Bone marrow (tissue), 2 donors: ENCODE measurements at places on chromosomes 6 and 20.

DNA sequence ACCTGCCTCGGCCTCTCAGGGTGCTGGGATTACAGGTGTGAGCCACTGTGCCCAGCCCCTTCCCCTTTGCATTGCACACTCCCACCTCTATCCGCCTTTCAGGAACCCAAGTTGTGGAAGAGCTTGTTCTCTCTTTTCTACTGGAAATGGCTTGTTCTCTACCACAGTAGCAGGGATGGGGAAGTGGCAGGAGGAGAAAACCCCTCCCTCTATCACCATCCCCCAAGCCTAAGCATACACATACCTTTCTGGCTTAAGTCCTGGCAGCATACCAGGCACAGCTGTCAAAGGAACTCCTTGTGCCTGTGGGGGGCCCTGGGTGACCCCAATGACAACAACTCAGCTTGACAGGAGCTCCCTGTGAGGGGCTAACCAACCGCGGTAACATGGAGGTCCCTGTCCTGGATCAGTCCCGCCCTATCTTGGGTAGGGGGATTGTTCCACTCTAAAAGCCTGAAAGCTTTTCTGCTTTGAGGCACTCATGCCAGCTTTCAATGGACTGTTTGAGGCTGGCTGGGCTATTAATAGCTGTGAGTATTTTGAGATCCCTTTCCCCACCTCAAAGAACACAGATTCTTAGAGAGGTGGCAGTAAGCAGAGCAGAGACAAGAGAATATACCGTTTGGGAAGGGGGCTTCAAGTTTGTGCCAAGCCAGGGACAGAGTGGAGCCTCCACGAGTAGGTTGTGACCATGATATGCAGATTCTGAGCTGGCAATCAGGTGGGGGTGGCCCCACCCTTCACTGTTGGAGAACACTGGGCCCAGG, 2.3 kb downstream of the KLHDC3 start:
- no peak for DNase-seq

- no peak for DNase-seq
Observed at GRCh38 chr6:53101006-53101405, 35.8 kb downstream of the FBXO9 start.

DNA sequence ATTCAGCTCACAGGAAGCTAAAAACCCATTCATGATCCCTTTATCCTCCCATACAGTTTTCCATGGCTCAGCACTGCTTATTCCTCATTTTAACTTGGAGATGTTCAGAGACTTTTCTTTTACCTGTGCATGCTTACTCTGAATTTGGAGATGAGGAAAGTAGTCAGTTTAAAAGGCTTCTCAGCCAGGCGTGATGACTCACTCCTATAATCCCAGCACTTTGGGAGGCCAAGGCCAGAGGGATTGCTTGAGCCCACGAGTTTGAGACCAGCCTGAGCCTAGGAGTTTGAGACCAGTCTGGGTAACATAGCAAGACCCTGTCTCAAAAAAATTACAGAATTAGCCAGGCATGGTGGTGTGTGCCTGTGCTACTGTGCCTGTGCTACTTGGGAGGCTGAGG, 30.3 kb upstream of the TMEM217 start:
- no peak for DNase-seq

GRCh38 chr6:137715589-137716045, 151.4 kb upstream of the TNFAIP3 start:
- no peak for DNase-seq

DNA sequence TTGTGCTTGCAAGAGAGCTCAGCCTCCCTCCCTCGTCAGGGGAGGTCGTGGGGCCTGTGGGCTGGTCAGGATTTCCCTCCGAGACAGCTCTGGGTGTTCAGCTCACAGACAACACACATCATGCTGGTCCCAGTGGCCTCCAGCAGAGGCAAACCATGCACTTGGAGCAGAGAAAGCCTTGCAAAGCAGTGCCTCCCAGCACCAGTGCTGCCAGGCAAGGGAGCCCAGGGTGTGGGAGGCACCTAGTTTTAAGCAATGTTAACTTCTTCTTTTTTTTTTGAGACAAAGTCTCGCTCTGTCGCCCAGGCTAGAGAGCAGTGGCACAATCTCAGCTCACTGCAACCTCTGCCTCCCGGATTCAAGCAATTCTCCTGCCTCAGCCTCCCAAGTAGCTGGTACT, 34.0 kb upstream of the INSM1 start:
- no peak for DNase-seq

GRCh38 chr20:62134735-62135231, 8.4 kb downstream of the PSMA7 start:
- DNase-seq, result no peak

GRCh38 chr20:5656126-5656525, 94.1 kb upstream of the SHLD1 start:
- DNase-seq, result no peak

GRCh38 chr6:13011612-13012146, 295.1 kb downstream of the PHACTR1 start:
- DNase-seq, result no peak

DNA sequence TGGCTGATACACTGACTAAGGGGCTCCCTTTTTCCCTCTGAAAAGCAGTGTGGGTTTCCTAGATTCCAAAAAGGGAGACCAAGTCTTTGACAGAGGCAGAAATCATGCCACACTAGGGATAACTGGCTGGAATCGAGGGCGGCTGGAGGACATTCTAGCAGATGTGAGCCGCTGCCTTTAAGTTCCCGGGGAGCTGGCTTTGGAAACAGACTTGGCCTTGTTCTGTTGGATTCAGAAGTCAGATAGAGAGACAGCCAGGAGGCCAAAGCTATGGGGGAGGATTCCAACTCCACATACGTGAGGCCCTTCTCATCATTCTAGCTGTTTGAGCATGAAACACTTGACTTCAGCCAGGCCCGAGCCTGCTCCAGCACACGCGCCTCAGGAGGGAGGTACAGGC, 109.9 kb upstream of the FOXC1 start:
- no peak for DNase-seq

GRCh38 chr6:140732991-140733390, 1358.5 kb upstream of the CITED2 start:
- DNase-seq, result no peak

DNA sequence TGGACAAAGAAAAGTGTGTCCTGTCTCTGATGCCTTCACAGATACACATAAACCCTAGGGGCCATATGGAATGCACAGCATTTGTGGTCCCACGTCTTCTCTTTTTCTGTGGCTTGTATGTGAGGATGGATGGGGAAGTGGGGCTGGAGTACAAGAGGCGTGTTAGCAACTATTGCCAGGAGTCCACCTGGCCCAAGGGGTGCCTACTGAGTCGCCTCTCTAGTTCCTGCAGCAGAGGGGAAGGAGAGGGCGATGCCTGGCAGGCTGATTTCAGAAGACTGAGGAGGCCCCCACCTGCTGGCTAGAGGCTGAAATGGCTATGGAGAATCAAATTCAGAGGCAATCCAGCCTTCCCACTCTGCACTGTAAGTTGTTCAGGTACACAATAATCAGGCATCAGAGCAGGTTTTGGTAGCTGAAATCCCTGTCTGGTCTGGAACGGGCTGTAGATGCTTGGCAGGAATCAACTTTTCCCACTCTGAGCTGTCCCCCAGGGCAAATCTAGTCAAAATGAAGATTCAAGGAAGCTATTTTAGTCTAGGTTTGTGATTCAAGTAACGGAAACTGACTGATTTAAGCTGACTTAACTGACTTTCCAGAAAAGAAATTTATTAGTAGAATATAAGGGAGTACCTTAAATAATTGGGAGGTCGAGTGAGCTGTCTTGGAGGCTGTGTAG, 14.9 kb upstream of the PPARD start:
- no peak for DNase-seq

- no peak for DNase-seq
Observed at GRCh38 chr20:8474027-8474668, 342.1 kb downstream of the PLCB1 start.

DNA sequence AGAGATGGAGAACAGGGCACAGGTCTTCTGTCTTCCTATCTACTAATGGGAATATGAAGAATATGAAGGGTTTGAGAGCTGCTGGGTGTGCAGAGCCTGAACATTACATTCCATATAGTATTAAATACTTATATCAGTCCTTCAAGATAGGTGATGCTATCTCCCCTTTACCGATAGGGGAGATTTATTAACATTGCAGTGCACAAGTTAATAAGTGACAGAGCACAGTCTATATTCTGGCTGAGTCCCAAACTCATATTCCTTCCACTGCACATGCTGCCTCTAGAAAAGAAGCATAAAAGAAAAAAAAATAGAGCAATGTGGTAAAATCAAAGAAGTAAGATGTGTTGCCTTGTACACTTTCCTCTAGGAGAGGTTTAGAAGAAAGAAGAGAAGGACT, 18.5 kb upstream of the KIAA0408 start:
- DNase-seq, result no peak

- no peak for DNase-seq
Observed at GRCh38 chr6:62354261-62354660, 68.2 kb upstream of the KHDRBS2 start.

GRCh38 chr20:46206025-46206424, 87.9 kb downstream of the CD40 start:
- DNase-seq, result peak; percentile 36

GRCh38 chr6:105608711-105609374, 206.0 kb upstream of the PREP start:
- DNase-seq, result no peak

DNA sequence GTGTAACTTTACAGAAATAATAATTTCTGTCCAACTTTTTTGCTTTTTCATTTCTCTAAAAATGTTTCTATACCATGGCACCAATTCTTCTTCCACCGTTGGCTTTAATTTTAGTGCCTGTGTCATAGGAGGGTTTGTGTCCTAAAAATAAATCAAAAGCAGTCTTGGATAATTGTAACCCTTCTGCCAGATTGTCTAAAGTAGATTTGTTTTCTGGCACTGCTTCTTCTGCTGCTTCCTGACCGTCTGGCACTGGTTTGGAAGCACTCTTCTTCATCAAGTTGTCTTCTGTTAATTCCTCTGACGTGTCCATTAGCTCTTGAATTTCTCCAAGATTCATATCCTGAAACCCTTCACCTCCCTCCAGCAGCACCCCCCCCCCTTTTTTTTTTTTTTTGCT, 33.1 kb downstream of the SCAF8 start:
- DNase-seq, result no peak

DNA sequence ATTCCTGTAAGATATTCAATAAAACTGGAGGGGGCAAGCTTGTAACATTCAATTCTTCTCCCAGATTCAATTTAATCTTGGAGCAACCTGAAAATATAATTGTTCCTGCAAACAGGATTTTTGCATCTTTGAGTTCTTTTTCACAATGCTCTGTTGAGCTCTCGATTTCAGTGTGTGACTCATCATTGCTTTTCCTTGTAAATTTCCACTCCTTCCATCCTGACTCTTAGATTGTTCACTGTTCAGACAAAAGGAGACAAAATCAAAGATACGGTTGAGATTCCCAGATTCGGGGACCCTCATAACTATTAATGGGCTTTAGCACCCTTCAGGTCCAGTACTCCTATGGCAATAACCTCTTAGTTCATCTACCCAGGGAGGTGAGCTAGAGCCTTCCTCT, 571.9 kb upstream of the CHD6 start:
- DNase-seq, result no peak

DNA sequence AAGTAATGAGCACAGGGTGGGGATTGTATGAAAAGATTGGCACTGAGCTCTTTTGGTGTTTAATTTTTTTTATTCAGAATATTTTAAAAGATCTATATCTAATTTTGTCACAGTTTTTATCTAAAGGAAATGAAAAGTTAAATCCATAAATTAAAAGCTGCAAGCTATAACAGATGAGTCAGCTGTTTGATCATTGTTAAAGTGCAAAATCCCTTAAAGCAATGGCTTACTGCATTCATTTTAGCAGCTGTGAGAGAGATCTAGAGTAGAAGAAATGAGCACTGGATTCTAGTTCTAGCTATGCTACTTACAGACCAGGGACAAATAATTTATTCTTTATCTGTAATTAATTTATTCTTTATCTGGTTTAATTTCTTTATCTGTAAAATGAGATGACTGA, 245.9 kb downstream of the CD109 start:
- DNase-seq, result no peak

DNA sequence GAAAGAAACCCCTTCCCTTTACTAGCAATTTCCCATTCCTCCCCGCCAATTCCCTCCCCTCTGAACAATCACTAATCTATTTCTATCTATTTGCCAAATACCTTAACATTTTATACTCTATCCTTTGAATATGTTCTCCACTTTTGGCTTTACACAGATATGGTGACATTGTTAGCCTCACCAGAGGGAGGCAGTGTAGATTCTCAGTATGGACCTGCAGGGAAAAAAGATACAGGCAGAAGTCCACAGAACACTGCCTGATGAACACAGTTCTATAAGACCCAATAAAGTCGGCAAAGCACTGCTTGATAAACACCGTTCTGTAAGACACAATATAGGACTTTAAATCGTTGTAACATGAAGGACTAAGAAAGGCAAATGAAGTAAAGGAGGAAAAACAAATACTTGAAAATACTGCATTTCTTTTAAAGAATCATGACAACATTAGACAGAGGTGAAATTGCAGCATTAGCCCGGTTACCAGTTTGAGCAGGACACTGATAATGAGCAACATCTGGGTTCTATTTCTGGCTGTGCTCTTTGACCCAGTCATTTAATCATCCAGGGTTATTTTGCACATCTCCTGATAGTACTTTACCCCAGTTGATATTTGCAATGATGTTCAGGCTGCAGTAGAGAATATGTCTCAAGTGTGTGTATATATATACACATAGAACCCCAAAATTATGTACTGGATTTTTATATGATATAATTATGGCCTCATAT, 296.8 kb downstream of the UTRN start:
- DNase-seq, result no peak

- no peak for DNase-seq
Observed at GRCh38 chr6:131136021-131136786, 937 bp downstream of the AKAP7 start.

GRCh38 chr6:17318435-17319165, 37.4 kb downstream of the RBM24 start:
- no peak for DNase-seq

DNA sequence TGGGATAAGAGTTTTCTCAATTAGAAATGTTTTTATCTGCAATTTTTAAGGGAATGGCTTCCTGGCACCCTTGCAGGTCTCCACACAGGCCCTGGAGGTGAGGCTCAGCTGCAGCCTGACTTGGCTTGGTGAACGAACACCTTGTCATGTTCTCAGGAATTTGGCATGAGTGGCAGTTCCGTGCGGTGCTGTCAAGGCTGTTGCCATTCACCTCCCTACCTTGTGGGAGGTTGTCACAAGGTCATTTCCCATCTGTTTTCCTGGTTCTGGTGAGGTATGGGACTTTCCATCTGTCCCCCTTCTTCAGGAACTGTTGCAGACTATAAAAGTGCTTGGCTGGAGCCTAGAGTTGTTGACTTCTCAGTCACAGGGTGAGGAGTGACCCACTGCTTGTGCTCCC, 82.9 kb downstream of the ELOVL4 start:
- no peak for DNase-seq

DNA sequence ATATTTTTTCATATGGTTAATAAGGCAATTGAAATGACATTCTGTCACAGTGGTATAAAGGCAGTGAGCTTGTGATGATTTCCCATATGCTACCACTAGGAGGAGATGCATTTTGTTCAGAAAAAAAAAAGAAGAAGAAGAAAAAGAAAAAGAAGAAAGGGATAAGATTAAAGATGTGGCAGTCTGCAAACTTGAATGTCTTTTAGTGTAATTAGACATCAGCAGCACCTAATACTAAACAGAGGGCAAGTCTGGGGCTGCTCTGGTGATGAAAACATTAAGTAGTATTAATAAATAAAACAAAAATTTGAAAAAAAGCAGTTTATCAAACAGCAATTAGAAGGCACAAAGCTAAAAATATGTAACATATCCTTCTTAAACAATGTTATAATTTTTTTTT, 95.4 kb upstream of the DEFB112 start:
- DNase-seq, result no peak

GRCh38 chr6:17703256-17703694, 3.5 kb downstream of the NUP153 start:
- DNase-seq, result no peak

GRCh38 chr6:4653141-4653540, 123.1 kb upstream of the CDYL start:
- DNase-seq, result no peak
